Right lung (tissue), 10 donors: ENCODE measurements at places on chromosomes 6 and 20. TPM values are rescaled to one million over a fixed set of nuclear protein-coding genes. Genes with fewer than 3 reads are reported as not detected.

- DNase-seq, result no peak
Observed at GRCh38 chr6:133130863-133131262, 110.3 kb upstream of the EYA4 start.

- peak; percentile 52 for DNase-seq
Observed at GRCh38 chr6:55953335-55953734, 77.9 kb upstream of the BMP5 start.

The TMEM200A gene
- 2.9 TPM for polyA plus RNA-seq

GRCh38 chr6:166430269-166430668, 47.5 kb upstream of the MPC1 start:
- no peak for DNase-seq

GRCh38 chr6:167763056-167763944, 63.4 kb upstream of the AFDN start:
- DNase-seq, result no peak

DNA sequence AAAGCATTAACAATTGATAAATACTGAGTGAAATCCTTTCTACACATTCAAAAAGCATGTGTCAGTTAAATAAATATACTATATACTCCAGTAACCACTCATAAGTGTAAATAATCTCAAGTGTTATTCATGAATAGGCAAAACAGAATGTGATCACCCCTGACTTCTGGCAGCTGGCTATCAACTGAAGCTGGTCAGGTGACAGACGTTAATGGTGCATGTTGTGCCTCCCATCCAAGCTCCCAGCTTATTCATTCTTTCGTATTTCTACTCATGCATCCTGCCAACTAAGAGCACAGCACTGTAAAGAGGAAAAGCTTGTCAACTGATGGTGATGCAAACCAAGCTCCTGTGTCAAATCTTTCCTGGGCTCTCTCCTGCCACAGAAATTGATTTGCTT, 7.7 kb downstream of the PSMB1 start:
- no peak for DNase-seq

DNA sequence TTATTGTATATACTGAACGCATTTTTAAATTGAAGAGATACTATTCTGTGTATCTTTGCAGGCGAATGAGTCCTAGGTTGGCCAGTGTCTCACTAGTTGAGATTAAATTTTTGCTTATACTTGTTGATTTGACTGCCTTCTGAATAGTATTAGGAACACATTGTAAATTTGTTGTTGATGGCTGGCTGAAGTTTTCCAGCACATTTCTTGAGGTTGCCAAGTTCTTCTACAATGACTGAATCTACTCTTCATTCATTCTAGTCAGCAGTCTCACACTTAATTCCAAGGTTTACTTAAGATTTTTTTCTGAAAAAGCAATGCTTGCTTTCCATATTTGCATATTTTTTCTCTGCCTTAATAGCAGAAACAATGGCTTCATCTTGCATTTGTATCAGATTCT, 151.7 kb downstream of the ZFAND3 start:
- DNase-seq, result peak; percentile 80
